ENCODE measurements at places on chromosomes 1 and 21. TPM values are rescaled to one million over a fixed set of nuclear protein-coding genes. Genes with fewer than 3 reads are reported as not detected.

The CD52 gene
- not detected for total RNA-seq

The TFF3 gene
- total RNA-seq: 32.0 TPM

The DNAJC28 gene
- 2.4 TPM for total RNA-seq

The OR2T2 gene
- not detected for total RNA-seq

The LORICRIN gene
- total RNA-seq: not detected

Measured in vein endothelial cell (primary cell).